ENCODE measurements at places on chromosomes 1 and 21. TPM values are rescaled to one million over a fixed set of nuclear protein-coding genes. Genes with fewer than 3 reads are reported as not detected.
A peak's percentile ranks its signal among the peaks of the same experiment; 100 is the strongest.

DNA sequence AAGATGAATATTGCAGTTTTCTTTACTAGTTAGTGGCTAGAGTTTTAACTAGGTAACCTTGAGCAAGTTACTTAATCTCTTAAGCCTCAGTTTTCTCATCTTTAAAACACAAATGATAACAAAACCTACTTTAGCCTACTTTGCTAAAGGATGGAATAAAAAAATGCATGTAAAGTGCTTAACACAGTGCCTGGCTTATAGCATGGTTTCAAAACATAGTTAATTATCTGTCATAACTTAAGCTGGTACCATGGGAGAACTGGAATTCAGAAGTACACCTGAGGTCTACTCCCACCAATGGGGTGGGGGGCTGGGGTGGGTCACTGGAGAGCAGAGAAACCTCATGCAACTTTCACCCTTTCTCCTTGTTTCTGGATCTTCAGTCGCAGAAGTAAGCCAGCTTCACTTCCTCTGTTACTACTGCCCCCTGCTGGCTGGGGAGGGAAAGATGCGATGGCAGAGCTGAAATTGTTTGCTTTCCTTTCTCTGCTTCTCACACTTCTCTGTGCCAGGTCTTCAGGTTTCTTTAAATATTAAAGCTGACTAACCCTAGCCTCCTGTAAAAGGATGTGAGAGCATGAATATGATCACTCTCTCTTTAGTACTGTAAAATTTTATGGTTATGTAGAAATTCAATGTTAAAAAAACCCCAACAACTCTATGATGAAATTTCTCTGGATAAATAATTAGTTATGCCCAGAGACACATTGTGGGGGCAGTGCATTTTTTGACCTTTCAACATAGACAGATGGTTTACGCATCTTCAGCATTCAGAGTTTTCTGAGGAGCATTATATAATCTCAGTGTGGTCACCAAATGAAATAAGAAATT is 324.2 kb downstream of the HLX start:
- H3K4me3 ChIP-seq: no peak overlapping the region
- peak; percentile 83 for DNase-seq
- peaks cover 6% of the 10 kb centered on the region for H3K4me1 ChIP-seq
- no peaks in the 10 kb centered on the region for H3K36me3 ChIP-seq
- H3K27ac ChIP-seq: no peak overlapping the region

DNA sequence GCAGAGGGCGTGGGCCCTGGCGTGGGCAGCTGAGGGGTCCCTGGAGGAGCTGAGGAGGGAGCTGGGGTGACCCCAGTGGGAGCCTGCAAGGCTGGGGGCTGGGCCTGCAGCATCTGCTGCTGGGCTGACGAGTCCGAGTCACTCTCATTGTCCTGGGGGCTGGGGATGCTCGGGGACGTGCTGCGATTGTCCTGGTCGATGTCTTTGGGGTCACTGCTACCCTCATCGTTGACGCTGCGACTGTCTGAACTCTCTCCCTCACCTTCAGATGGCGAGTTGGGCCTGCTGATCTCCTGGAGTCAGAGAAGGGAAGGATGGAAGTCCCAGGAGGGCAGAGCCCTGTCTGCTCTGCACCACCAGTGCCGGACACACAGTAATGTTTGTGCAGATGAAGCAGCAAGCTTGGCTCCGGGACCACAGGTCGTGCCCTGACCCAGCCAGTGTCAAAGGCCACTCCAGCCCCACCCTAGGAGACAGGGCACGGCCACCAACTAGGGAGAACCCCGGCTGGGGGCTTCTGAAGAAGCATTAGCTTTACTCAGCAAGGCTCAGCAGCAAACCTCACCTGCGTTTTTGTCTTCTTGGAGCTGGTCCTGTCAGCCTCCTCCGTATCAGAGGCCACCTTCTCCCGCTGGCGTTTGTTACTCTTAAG is 43.4 kb downstream of the SLC45A1 start:
- peak; percentile 46 for DNase-seq
- H3K27me3 ChIP-seq: no peaks in the 10 kb centered on the region
- peaks cover 34% of the 10 kb centered on the region for H3K4me1 ChIP-seq

TRMT13 gene
- 8.1 TPM for total RNA-seq

DNA sequence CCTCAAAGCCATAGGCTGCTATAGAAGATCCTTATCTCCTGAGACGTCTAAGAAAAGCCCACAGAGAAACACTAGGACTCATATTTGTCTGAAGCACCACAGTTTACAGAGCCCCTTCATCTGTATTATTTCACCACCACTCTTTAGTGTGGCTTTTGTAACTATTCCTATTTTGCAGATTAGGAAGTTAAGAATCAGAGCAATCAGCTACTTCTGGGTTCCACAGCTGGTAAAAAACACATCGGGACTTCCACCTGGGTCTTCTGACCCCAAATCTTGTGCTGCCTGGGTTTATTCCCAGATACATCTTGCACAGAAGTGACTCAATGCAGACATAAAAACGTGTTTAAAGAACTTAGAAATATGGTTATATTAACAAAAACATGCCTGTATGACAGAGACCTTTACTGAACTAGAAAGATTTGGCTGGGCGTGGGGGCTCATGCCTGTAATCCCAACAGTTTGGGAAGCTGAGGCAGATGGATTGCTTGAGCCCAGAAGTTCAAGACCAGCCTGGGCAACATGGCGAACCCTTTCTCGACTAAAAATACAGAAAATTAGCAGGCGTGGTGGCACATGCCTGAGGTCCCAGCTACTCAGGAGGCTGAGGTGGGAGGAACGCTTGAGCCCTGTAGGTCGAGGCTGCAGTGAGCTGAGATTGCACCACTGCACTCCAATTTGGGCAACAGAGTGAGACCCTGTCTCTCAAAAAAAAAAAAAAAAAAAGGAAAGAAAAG is 40.9 kb downstream of the ELK4 start:
- no peak overlapping the region for H3K27ac ChIP-seq
- H3K4me1 ChIP-seq: no peaks in the 10 kb centered on the region
- no peaks in the 10 kb centered on the region for H3K27me3 ChIP-seq
- DNase-seq: no peak
- H3K4me3 ChIP-seq: no peak overlapping the region

GRCh38 chr1:214330715-214331114 is 49.8 kb downstream of the SMYD2 start:
- no peak overlapping the region for H3K4me3 ChIP-seq
- no peak for DNase-seq
- H3K4me1 ChIP-seq: peaks cover 3% of the 10 kb centered on the region
- H3K27me3 ChIP-seq: no peaks in the 10 kb centered on the region

DNA sequence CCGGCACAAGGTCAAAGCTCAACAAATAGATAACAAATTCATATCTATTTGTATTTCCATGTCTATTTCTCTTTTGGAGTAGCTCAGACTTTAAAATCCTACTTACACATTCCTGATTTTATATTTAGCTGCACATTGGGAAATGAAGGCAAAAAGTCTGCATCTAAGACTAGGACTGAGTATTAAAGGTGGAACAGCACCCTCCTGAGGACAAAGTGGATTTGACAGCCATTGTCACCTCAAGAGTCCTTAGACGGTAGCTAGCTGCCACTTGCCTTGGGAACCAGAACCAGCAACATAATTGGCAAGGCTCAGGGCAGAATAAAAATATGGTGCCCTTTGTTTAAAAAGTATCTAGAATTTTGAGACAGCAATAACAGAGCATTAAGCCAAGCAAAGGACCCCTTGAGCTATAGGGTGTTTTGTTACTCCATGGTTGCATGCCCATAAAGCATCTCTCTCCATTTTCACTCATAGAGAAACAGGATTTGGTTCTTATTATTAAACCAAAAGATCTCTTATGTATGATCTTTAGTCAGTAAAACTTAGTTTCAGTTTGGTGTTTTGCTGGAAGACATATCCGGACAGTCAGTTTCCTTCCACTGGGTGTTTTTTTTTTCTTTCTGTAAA is 30.0 kb upstream of the SGIP1 start:
- no peaks in the 10 kb centered on the region for H3K27me3 ChIP-seq
- H3K27ac ChIP-seq: no peak overlapping the region
- H3K4me3 ChIP-seq: no peak overlapping the region
- DNase-seq: no peak

IVL gene
- not detected for total RNA-seq

GRCh38 chr1:41883507-41883906 is 35.2 kb downstream of the HIVEP3 start:
- no peak overlapping the region for H3K27ac ChIP-seq
- H3K4me3 ChIP-seq: no peak overlapping the region
- DNase-seq: no peak
- H3K27me3 ChIP-seq: no peaks in the 10 kb centered on the region
- H3K36me3 ChIP-seq: no peaks in the 10 kb centered on the region
